ENCODE measurements at places on chromosomes 1 and 21.

DNA sequence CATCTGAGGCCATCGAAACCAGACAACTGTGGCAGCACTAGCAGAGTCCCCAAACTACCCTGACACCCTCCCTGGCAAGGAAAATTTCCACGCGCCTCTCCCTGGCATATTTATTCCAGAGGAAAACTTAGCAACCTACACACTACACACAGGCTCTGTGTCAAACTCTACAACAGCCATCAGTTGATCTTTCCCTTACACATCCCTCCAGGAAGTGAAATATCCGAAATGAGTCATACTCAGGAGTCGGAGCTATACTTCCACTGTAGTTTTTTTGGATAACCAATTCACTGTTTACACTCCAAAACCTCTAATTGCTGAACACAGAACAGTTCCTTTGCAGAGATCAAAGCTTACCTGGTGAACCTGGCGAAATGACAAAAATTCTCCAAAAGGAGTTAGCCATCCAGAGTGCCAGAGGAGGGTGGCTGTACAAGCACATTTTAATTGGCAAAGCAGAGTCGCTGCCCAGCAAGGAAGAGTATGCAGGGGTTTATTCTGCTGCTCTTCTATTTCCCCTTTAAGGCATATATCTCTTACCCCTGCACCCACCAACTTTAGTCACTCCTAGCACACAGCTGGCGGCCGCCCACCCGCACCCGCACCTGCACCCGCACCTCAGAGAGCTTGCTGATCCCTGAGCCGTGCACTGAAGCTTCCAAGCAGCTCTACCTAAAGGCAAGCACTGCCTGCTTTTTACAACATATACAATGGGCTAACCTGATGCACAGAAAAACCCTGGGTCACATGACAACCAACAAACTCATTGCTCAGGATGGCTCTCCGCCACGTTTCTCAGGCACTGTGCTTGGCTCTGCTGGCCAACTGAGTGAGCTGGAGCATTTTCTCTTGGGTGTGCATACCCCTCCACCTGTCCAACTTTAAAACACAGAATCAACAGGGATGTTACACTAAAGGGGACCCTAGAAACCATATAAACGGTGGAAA lies 54.9 kb downstream of the CAPZB start:
- no peak for DNase-seq

DNA sequence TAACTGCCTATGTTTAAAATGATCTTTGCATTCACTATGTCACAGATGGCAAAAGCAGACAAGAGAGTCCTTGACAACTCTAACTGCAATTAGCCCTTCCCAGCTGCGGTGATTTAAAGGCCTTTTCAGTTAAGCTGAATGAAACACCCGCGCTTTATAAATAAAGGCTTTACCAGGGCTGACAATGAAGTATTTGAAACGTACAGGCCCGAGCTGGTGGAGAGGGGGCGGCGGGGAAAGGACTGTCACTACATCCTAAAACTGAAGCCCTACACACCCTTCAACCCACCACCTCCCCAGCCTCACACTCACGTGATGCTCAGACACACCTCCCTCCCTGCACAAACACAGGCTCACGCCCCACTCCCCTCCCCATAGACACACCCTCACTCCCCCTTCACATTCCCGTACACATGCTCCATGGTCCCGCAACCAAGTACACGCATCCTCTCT lies 45.5 kb downstream of the GRIK3 start:
- peak; percentile 41 for DNase-seq

- no peak for DNase-seq
Observed at GRCh38 chr21:17548262-17548661, 35.4 kb downstream of the CXADR start.

- no peak for DNase-seq
Observed at GRCh38 chr1:235954306-235955283, 87.9 kb upstream of the LYST start.

All from NCI-H82 (cell line).